ENCODE measurements at places on chromosomes 11 and 22.

GRCh38 chr22:46869831-46870441, 107.5 kb downstream of the TBC1D22A start:
- no peak for DNase-seq

DNA sequence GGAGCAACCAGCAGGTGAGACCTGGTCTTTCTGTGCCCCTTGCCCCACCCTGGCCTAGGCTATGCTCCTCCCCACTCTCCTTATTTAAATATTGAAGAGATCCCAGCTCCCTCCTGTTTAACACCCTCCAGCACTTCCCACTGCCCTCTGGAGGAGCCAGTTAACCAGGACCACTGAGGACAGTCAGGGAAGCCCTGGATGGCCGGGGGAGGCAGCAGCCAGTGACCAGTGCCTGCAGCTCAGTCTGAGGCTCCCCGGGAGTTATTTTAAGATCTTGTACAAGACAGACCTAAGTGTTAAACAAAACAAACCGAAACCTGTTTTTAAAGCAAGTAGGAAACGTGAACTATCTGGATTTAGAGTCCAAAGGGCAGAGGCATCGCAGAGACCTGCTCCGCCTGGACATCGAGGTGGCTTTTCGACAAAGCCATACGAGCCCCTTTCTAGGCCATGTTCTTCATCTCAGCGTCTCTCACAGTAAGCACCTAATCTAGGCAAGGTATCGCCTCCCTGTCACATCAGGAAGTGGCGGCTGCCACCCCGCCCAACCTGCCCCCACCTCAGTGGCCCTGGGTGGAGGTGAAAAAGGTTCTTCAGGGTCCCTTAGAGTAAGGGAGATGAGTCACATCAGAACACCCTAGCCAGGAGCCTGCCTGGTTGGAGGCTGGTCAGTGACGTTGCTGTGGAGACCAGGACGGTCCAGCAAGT, 35.2 kb downstream of the TRMU start:
- no peak for DNase-seq

DNA sequence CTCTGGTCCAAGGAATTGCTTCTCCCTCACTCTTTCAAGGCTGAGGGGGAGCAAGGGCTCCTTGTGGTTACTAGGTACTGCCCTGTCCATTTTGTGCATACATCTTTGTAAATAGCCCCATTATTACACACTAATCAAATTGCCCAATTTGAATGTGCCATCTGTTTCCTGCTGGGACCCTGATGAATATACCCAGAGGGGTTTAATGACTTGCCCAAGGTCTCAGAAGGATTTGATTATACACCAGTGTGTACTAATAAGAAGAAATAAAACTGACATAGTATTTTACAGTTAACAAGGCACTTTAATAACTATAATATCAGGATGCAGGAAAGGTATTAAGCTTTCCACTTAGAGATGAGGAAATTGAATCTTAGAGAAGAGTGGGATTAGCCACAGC, 64.6 kb upstream of the PTPRJ start:
- DNase-seq: no peak

GRCh38 chr11:43359422-43359818, 700 bp downstream of the TTC17 start:
- no peak for DNase-seq

DNA sequence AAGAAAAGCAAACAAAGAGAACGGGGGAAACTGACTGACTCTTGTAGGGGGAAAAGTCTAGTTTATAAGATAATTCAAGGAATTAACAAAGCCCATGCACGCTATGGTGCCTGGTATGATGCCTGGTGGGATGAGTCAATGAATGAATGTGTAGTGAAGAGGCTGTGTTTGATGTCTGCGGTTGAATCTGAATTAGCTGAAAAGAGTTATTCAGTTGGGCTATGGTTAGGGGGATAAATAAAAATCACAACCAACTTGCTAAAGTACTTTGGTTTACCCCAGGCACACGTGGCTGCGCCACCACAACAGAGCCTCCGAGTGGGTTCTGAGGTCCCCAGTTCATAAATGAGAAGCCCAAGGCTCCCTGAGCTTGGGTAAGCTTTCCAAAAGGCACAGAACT, 369.3 kb upstream of the SYN3 start:
- DNase-seq: no peak

DNA sequence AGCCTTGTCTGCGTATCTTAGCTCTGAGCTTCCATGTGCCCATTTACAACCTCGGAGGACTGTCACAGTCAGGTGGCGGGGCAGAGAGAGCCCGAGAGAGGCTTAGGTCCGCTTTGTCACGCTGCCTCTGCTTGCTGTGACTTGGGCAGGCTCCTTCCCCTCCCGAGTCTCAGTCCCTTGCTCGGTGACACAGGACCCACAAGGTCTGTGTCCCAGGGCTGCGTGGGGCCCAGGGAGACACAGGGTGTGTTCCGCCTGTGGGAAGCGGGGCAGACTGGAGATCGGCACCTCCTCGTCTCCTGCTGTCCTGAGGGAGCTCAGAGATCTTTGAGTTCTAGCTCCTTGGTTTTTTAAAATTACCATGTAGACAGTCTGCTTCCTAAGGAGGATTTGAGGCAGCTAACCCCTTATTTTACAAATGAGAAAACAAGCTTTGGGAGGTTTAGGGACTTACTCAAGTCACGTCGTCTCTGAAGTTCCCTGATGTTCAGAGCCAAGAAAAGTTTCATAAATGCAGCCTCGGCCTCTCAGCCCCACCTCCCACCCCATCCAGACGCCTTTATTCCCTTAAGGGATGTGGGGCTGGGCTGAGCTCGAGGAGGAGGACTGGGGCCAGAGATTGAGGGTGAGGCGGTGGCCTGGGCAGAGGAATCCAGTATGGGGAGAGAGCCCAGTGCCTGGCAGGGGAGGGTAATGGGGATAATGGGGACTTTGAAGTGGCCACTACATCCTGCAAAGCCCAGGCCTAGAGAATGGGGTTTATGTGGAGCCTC, 103.6 kb downstream of the NECTIN1 start:
- DNase-seq: no peak

Measured in AG09319 (cell line).